ENCODE measurements at places on chromosomes 3 and 15.

- DNase-seq: no peak
Measured at GRCh38 chr15:77897896-77898406, 179.6 kb downstream of the TBC1D2B start.

DNA sequence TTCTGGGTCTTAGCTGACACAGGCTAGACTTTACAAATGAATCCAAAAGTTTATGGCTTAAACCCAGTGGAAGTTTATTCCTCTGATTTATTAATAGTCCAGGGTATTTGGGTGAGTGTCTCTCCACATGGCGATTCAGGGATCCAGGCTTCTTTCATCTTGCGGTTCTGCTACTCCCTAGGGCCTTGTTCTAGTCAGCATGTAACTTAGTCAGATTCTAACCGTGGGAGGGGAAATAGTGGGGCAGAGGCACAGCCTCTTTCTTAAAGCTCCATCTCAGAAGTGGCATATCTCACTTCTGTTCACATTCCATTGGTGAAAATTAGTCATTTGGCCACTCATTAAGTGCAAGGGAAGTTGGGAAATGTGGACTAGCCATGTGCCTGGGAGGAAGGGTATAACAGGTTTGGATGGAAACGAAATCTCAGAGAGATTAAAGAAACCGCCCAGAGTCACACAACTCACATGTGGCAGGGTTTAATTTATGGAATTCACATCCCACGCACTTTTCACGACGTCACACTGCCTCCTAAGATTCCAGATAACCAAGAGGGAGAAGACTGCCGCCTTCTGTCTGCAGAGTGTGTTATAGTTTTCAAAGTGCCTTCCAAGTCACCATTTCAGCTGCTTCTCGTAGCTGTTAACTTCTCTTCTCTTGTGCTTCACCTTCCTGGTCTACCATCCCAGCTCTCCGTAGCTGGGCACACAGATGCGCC is 11.4 kb upstream of the RASGRF1 start:
- DNase-seq: no peak

DNA sequence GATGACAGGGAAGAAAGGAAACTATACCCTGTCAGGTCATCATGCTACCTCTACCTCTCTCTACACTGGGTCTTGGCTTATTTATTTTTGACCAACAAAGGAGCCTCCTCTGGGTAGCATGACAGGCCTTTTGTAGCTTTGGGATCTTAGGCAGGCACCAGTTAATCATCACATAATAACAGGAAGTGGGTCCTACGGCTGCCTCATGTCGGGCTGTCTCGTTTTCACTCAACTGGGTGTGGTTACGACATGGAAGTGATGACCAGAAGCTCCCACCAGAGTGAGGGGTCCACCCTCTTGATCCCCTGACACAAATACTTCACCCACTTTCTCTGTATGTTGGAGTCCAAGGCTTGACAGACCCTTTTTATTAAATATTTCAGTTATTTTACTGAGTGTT is 105.3 kb downstream of the CD47 start:
- DNase-seq: peak; percentile 6

DNA sequence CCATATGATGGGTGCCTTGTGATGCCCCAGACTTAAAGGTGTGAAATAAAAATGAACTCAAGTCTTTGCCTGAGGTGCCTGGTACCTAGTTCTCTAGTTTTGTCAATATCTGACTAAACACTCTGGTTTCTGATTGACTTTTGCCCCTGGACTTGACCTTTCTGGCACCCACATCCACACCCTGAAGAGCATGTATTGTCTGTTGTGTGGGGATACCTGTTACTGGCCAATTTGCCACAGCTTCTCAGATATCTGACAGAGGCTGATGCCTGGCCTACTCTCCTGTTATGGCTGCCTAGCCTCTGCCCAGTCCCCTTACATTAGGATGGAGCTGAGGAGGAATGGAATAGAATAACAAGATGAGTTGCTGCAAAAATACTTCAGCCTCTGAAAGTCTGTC is 3.6 kb downstream of the ZBTB38 start:
- DNase-seq: no peak

DNA sequence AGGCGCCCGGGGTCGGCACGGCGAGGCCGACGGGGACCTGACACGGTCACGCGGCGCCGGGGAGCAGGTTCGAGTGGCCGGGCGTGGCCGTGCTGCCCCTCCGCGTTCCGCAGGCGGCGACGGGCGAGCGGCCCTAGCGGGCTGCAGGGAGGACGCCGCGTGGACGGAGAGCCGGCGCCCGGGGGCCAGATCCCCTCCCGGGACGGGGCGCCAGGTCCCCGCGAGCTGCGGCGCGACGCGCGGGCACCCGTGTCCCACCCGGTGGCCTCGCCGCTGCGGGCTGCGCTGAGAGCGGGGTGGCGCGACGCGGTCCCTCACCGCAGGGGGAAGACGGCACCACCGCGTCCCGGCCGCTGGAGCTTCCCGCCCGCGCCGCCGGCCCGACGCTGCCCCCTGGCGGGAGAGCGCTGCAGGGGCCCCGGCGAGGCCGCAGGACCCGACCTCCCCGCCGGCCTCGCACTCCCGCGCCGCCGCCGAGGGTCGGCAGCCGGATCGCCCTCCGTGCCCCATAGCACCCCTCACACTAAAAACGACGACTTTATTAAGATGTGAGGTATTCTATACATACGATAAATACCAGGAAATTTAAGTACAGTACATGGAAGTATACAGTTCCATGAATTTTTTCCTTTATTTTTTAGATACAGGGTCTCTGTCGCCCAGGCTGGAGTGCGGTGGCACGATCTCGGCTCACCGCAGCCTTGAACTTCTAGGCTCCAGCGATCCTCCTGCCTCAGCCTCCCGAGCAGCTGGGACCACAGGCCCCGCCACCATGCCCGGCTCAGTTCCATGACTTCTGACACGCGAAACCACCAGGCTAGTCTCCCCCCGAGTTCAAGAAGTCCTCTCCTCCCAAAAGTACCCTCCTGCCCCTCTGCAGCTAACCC is 1.3 kb upstream of the PIGZ start:
- peak; percentile 69 for DNase-seq

GRCh38 chr3:139481116-139481515 is 4.8 kb upstream of the RBP2 start:
- no peak for DNase-seq

DNA sequence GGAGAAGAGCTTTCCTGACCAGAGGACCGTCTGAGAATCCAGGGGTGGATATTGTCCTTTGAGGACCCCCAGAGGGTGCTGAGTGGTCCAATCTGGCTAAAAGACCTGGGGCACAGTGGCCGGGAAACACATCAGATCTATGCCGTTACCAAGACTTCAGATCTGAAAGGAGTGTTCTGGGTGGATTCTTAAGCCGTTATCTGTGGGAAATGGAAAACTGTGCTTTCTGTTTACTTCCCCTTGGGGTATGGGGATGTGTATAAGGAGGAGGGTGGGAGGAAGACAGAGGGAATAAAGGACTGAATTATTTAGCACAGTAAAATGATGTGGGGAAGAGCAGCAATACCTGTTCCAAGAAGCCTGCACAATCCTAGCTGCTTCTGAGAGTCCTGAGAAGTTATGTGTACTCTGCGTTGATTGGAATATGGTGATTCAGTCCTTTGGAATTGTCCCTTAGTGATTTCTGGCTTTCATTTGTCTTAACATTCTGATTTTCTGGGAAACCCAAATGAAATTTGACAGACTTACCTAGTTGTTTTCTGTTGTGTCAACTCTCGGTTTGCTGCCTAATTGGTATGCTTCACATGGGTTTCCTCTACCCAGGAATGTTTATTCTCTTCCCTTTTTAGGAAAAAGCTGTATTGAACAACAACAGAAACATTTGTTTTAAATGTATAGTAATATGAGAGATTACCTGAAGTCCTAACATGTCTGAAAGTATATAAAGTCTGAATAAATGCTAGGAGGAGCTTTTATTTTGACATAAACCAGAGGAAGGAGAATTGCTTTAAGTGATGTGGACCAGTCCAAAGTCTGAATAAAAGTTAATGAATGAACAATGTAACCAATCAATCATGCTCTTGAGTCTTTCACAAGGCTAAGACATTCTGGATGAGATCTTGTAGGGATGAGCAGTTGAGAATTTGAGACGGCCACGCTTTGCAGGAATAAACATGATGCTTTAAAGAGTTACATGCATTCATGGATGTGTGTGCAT is 427.1 kb upstream of the C2CD4B start:
- no peak for DNase-seq

- no peak for DNase-seq
Measured at GRCh38 chr3:20305647-20306046, 119.6 kb upstream of the SGO1 start.

GRCh38 chr3:16545413-16546185 is 32.1 kb upstream of the RFTN1 start:
- DNase-seq: no peak

DNA sequence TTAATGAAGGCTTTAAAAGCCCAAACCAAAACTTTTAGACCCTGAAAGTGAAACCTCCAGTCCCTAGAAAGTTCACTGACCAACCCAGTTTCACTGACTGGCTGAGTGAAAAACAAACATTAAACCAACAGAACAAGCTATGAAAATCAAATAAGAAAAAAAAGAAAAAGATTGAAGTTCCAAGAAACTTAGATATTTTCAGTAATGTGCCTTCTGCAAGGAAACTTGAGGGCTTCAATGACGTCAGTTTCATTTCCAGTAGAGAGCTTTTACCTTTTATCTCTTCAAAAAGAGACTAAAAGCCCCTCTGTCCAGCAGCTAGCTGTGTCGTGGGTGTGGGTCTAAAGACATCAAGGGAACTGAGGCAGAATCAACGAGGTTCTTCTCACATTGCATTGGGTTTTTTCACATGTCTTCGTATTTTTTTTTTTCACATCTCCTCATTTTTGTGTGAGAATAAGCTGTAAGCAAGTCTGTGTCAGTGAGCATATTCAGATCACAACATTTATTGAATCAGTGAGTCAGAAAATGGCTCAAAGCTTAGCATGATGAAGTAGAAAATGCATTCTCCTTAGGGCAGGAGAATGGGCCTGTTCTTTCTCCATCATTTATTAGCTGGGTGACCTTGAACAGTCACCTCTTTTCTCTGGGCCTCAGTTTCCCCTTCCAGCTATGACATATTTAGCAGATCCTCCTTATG is 54.8 kb upstream of the BCL6 start:
- DNase-seq: no peak

DNA sequence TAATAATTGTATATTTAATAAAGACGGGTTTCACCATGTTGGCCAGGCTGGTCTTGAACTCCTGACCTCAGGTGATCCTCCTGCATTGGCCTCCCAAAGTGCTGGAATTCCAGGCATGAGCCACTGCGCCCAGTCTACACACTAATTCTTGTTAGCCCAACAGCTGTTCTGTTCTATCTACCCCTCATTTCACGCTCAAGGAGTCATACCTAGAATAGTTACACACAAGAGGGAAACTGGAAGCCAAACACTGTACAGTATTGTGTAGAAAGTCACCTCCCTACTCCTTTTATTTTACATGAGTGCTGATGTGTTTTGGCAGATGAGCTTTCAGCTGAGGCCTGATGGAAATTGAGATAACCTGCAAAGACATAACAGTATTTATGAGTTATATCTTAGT is 13.4 kb upstream of the CTDSPL2 start:
- no peak for DNase-seq

DNA sequence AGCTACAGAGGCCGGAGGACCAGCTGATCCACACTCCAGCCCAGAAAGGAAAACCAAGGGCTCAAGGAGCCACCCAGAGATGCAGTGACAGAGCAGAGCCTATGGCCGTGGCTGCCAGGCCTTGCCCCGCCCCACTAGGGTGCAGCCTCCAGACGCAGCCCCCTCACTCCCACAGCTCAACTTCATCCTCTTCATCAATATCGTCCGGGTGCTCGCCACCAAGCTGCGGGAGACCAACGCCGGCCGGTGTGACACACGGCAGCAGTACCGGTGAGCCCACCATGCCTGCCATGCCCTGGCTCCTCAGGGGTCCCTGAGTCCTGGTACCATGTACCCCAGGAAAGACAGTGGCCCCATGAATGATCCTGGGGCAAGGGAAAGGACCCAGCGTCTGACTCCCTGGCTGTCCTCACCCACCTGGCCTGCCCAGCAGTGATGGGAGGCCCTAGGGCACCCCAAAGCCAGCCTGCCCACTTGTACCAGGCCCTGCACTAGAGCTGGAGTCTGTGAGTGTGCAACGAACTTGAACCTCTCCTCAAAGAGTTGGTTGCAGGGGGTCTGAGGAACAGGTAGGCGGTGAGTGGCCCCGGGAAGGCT is 24.2 kb downstream of the PTH1R start:
- no peak for DNase-seq

- DNase-seq: no peak
Measured at GRCh38 chr3:5205165-5205941, 17.8 kb downstream of the EDEM1 start.

DNA sequence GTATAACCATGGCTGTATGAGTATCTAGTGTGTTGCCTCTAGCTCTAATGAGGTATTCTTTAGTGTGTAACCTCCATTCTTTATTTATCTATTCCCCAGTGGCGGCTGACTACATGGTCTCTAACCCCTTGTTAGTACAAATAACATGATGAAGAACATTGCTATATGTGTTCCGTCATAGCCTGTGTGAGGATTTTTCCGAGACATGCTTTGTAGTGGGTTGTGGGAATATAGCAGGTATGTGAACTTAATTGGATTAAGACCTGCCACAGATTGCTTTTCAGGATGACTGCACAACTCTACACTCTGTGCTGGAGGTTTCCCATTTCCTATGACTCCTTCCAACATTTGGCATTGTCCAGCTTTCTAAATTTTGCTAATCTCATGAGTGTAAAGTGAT is 563.4 kb downstream of the ROBO1 start:
- no peak for DNase-seq

GRCh38 chr3:135997554-135998320 is 32.2 kb downstream of the PPP2R3A start:
- no peak for DNase-seq

GRCh38 chr3:78129707-78130106 is 1089.8 kb downstream of the ROBO2 start:
- no peak for DNase-seq

- no peak for DNase-seq
Measured at GRCh38 chr3:145533696-145534095, 627.3 kb downstream of the PLOD2 start.

DNA sequence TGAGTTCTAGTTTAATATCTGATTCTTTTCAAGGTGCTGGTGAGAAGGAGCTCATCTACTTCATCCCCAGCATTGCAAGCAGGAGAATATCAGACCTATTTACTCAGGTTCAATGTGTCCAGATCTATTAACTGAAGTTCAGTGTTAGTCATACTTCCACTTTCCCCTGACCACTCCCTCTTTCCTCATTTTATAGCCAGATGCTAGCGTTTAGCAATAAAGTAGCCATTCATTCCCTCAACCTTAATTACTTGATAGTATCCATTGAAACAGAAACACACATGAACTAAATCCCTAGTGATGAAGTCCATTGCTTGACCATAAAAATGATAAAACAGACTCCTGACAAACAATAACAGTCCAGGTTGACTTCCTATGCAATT is 60.0 kb downstream of the RPL22L1 start:
- no peak for DNase-seq
